HepG2 (cell line): ENCODE measurements at places on chromosomes 5 and 9.

DNA sequence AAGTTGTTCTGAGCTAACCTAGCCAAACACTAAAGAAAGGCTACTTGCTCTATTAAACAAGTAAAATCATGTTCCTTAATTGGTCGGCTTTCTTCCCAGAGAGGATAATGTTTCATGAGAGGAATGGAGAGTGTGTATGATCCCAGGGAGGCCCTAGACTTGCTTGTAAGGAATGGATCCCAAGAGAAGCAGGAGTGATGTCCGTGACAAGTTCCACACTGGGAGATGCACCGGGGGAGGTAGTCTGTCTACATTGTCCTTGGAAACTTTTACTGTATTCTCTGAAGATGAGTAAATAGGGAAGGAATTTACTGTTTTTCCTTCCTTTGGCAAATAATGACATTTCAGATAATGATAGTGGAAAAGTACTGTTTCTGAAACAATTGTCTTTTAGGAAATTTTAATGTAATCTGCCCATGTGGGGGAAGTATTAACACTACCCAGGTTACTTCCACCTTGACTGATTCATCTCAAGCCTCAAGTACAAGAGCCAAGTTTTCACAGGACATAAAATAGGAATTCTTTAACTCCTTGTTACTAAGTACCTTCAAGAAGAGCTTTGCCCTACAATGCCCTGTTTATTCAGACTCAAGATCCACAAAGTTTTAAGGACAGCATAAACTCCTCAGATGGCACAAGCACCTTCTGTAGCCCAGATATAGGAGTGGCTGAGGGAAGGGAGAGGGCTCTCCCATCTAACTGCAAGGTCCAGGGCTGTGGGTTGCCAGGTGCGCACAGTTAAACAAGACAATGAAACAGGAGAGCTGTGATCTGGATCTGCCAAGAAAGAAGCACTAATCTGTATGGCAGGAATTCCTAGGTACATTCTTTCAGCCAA, 152.1 kb downstream of the GNA14 start:
- peak; percentile 8 for DNase-seq

- DNase-seq = no peak
Observed at GRCh38 chr5:26470439-26470838, 567.9 kb downstream of the CDH9 start.

GRCh38 chr5:140153905-140154304, 21.1 kb upstream of the CYSTM1 start:
- DNase-seq = no peak

- DNase-seq = no peak
Observed at GRCh38 chr5:163645421-163646416, 140.3 kb downstream of the MAT2B start.

GRCh38 chr5:176173647-176174046, 64.6 kb upstream of the SIMC1 start:
- DNase-seq = no peak

DNA sequence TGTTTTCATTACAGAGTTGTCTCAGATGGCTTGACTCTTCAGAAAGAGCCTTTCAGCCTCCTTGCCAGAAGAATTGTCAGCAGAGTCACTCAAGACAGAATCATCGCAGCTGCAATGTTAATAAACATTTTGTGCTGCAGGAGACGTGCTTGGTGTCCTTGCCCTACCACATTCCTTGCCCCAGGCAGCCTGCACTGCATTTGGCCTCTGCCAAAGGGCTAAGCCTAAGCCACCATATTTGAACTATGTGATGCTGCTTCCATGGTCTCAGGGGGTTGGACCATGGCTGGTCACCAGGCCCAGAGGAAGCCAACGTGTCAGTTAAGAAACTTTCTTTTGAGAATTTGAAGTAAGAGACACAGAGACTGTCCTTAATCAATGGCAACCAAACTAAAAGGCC, 145.4 kb downstream of the ACTL7B start:
- no peak for DNase-seq

- DNase-seq = no peak
Observed at GRCh38 chr9:92617951-92618510, 51.9 kb downstream of the IPPK start.

DNA sequence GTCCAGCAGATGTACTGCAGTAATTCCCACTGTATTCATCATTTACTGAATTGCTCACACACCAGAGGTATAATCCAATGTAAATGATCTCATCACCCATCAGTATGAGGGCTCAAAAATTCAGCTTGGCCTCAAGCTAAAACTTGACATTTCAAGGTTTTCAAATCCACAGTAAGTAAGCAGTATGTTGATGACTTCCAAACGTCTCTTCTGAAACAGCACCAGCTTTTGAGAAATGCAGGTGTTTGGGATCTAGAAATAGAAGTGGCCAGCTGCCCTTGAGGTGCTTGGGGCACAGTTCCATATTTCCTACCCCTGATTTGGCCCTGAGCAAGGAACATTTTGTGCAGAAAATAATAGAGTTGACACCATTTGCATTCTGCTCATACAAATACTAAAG, 388.0 kb upstream of the TUSC1 start:
- no peak for DNase-seq

DNA sequence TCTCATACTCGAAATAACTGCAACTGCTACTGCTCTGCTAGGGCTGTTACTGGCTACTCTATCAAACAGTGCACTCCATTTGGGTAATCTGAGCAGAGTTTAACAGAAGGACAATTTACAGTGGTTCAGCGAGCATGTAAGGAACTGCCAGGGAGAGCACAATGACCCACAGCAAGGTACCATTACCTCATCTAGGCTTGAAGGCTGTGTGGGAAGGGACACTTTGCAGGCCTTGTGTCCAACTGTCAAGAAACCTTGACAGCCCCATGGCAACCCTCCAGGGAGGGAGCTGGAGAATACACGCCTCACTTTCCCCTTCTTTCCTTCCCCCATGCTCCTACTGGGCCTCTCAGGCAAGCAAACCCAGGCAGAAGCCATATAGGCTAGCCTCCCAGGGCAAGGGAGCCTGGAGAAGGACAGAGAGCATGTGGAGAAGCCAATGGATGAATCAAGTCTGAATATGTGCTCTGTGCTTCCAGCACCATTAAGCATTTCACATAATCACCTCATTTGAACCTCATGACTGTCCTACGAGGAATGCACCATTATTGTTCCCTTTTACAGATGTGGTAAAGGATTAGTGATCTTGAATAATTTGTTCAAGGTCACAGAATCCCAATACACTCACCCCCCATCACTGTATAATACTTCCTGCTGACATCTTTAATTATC, 49.9 kb upstream of the JAK2 start:
- DNase-seq = no peak

DNA sequence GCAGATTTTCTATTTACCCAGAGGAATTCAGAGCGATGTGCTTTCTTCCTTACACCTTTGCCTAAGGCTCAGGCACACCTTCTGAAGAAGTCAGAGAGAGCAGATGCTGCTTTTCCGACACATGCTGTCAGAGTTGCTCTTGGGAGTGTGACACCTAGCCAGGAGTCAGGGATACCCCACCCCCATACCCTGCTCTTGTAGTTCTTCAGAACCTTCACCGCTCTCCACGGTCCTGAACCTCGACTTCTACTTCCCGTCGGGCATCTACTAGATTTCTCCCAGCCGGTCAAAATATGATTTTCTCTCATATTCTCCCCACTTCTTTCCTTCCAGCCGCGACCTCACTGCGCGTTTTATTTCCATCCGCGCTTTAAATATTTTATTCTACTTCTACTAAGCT, 1.7 kb downstream of the GRIN3A start:
- no peak for DNase-seq

- DNase-seq = no peak
Observed at GRCh38 chr9:134656334-134657006, 14.9 kb downstream of the COL5A1 start.

- no peak for DNase-seq
Observed at GRCh38 chr5:39202597-39203274, 16.6 kb downstream of the FYB1 start.

DNA sequence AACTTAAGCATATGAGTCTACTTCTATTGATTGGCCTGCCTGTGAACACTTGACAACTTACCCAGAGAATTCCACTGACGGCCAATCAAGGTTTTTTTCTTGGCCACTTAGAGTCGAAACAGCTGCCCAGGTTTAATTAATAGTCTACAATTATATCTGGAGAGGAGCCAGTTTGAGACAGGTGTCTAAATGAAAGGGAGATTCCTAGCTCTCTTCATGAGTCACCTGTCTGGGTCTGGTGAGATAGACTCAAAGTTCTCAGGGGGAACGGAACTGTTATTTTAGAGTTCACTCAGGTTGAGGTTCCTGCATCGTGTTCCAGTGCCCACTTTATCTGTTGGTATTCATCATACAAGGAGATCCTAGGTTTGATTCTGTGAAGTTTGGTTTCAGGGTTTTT, 111.0 kb downstream of the CD180 start:
- DNase-seq = no peak

DNA sequence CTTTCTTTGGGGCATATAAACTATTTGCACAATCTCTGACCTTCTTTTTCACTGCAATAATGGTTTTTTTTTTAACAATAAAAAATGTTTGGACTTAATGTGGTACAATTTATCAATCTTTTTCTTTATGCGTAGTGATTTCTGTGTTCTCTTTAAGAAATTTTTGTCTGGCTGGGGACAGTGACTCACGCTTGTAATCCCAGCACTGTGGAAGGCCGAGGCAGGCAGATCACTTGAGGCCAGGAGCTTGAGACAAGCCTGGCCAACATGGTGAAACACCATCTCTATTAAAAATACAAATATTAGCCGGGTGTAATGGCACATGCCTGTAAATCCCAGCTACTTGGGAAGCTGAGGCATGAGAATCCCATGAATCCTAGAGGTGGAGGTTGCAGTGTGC, 72.3 kb downstream of the STK32A start:
- no peak for DNase-seq

DNA sequence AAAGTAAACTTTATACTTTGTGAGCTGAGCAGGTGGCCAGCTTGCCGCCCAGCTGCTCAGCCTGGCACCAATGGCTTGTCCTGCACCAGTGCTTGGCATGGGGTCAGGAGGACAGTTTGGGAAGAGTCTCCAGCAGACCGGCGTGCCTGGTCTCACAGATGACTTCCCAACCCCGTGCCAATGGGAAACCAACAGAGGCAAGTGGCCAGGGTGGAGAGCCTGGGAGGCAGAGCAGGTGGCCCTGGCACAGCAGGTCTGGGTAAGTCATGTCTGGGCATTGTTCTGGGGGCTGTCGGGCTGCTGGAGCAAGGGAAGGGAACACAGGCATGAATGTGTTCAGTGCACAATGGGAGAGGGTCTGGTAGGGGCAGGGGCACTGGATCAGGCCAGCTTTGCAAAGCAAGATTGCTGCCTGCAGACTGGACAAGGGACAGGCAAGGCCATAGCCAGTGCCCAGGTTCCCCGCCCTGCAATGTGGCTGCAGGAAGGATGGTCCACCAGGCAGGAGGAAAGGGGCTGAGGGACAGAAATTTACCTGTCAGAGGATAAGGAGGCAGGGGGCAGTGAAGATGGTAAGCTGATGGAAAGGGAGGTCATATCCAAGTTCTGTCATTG, 76.2 kb upstream of the ALDH1B1 start:
- no peak for DNase-seq

GRCh38 chr5:146118322-146118721, 12.9 kb upstream of the PLAC8L1 start:
- DNase-seq = no peak

DNA sequence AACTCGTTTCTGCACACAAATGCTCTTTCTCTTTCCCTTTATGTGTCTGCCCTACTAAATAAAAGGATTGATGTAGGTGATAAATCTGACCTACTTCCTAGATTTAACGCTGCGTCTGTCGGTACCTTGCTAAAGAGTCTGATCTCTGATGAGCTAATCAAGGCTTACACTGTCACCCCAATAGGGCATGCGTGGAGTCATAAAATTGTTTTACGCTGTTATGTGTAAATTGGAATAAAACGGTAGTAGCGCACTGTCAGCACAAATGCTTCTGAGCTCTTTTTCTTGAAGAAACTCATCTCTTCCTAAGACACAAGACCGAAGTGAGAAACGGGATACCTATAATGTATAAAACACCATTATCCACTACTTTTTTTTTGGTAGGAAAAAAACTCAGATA, 2106.3 kb upstream of the WWC1 start:
- DNase-seq = no peak
